ENCODE measurements at places on chromosomes 1 and 21. TPM values are rescaled to one million over a fixed set of nuclear protein-coding genes. Genes with fewer than 3 reads are reported as not detected.

The TDRD5 gene
- under 0.01 TPM for total RNA-seq

The NUP210L gene
- total RNA-seq, result under 0.01 TPM

The MEX3A gene
- total RNA-seq, result 0.89 TPM

The MIXL1 gene
- 0.12 TPM for total RNA-seq

The UBE2U gene
- total RNA-seq, result not detected

The DVL1 gene
- total RNA-seq, result 133 TPM

The GBP5 gene
- not detected for total RNA-seq

The FGR gene
- not detected for total RNA-seq

The TAS1R3 gene
- total RNA-seq, result 0.11 TPM

The RHBDL2 gene
- 0.25 TPM for total RNA-seq

The ZNF644 gene
- total RNA-seq, result 63.0 TPM

The SPATA21 gene
- not detected for total RNA-seq

The TCHH gene
- total RNA-seq, result not detected

The GPR137B gene
- 18.0 TPM for total RNA-seq

The LENEP gene
- not detected for total RNA-seq

The S1PR1 gene
- total RNA-seq, result 11.0 TPM

The MNDA gene
- total RNA-seq, result not detected

The TNNT2 gene
- 0.11 TPM for total RNA-seq

The CTSK gene
- total RNA-seq, result 199 TPM

The RASSF5 gene
- total RNA-seq, result 0.50 TPM

The CR1L gene
- not detected for total RNA-seq

The RGS4 gene
- total RNA-seq, result 486 TPM

The GUCA2B gene
- not detected for total RNA-seq

The PGLYRP3 gene
- not detected for total RNA-seq

The TRIM17 gene
- 0.33 TPM for total RNA-seq

The TAS1R2 gene
- not detected for total RNA-seq

The OR2L13 gene
- total RNA-seq, result not detected

The C1orf56 gene
- total RNA-seq, result 1.4 TPM

The TMCO4 gene
- total RNA-seq, result 8.2 TPM

The NBL1 gene
- 123 TPM for total RNA-seq

The KIF17 gene
- 4.6 TPM for total RNA-seq

The TMEM51 gene
- total RNA-seq, result 7.9 TPM

The CD160 gene
- total RNA-seq, result not detected

The DNM3 gene
- total RNA-seq, result 2.1 TPM

The S100B gene
- total RNA-seq, result not detected

The CFHR4 gene
- not detected for total RNA-seq

The FOXD3 gene
- not detected for total RNA-seq

The APOBEC4 gene
- not detected for total RNA-seq

The GPR52 gene
- 0.89 TPM for total RNA-seq

The C1orf94 gene
- 0.12 TPM for total RNA-seq

The PRRX1 gene
- total RNA-seq, result 219 TPM

The NR5A2 gene
- total RNA-seq, result not detected

The OR2G6 gene
- total RNA-seq, result not detected

The PTCH2 gene
- 0.22 TPM for total RNA-seq

The CD2 gene
- not detected for total RNA-seq

The RHOU gene
- total RNA-seq, result 2.1 TPM

The DISC1 gene
- 4.6 TPM for total RNA-seq

The ESRRG gene
- 0.12 TPM for total RNA-seq

The IPO13 gene
- total RNA-seq, result 17.2 TPM

The LMX1A gene
- not detected for total RNA-seq

The S100A7 gene
- not detected for total RNA-seq
